ENCODE measurements at places on chromosomes 16 and 17.

DNA sequence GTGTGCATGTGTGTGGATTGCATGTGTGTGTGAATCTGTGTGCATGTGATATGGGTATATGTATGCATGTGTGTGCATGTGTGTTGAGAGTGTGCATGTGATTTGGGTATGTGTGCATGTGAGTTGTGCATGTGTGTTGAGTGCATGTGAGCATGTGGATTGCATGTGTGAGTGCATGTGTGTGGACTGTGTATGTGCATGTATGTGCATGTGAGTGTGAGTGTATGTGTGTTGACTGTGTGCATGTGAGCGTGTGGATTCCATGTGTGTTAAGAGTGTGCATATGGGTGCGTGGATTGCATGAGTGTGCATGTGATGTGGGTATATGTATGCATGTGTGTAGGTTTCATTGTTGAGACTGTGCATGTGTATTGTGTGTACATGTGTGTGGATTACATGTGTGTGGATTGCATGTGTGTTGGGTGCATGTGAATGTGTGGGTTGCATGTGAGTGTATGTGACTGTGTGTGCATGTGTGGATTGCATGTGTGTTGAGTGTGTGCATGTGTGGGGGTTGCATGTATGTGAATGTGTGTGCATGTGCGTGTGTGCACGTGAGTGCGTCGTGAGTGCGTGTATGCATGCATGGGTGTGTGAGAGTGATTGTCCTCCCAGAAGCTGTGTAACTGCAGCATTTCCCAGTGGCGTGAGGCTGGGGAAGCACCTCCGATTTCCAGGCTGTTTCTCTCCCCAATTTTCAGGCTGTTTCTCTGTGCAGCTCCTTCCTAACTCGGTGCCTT is 19.4 kb downstream of the C1QTNF1 start:
- no peak for DNase-seq

GRCh38 chr17:19470530-19471261 is 59.7 kb downstream of the RNF112 start:
- DNase-seq = no peak

DNA sequence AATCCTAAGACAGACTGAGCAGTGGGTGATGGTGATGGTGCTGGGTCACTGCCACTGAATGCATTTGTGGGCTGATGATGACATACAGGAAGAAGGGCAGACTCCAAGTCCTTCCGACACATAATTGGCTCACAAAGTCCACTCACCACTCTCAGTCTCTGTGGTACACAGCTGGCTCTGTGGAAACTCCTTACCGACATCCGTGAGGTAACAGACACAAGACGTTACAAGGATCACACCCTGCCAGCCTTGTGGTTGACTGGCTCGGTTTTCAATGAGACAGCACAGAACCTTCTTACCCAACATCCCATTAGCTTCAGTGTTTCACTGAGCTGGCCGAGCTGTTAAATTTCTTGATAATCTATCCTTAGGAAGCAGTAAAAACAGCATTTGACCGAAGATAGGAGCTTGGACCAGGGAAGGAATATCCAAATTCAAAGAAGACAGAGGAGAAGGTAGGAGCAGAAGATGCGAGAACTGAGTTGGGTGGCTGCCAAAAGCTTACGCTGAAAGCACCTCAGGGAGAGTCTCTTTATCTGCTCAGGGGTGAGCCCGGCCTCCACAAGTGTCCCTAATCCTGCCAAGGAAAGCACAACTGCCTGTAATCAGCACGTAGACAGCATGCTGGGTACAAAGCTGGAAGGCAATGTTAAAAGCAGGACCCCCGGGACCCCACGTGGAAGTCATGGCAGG is 5.5 kb upstream of the MXRA7 start:
- DNase-seq = no peak

DNA sequence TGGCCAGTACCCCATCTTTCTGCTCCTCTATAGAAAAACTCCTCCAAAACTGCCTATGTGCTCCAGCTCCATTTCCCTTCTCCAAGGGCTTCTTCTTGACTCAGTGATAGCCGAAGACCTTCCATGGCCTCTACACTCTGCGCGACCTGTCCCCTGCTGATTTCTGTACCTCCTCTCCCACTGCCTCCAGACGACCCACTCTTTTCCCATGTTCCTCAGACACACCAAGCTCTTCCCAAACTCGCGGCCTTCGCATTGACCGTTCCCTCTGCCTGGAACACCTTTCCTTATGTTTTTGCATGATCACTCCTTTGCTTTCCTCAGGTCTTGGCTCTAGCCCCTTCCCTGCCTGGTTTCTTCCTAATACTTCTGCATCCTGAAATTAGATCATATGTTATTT is 255.6 kb upstream of the SDK2 start:
- DNase-seq = no peak

GRCh38 chr16:77723108-77723514 is 797 bp downstream of the NUDT7 start:
- DNase-seq = peak; percentile 10

DNA sequence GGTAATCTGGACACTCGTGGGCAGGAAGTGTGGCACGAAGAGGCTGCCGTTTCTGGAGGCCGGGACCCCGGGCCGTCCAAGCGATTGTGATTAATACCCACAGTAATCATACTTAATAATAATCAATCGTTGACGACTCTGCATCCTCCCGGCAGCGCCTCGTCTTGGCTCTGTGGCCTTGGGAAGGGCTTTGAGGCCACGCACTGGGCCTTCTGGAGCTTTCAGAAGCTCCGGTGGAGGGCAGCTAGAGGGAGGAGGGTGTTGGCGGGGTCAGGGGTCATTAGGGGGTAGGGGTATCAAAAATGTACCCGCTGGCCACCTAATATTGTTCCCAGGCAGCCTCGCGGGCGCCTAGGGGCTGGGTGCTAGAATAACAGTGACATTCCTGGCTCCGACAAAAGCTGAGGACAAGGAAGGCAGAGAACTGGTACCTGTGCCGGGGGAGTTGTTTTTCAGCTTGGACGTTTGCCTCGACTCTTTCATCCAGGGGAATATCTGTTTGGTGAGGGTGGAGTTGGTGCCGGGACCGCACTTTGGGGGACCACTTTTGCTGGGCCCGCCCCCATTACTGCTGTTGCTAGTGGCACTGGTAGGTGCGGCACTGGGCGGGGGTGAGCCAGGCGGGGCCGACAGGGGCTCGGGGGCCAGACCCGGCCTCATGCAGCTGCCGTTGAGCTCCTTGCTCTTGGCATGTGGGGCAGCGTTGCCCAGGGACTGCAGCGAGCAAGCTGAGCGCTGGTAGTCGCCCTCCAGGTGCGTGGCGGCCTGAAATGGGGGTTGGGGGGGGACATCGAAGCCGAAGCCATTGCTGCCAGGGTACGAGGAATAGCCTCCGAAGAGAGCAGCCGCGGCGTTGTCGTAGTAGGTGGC is 6.9 kb upstream of the HOXB2 start:
- DNase-seq = no peak

DNA sequence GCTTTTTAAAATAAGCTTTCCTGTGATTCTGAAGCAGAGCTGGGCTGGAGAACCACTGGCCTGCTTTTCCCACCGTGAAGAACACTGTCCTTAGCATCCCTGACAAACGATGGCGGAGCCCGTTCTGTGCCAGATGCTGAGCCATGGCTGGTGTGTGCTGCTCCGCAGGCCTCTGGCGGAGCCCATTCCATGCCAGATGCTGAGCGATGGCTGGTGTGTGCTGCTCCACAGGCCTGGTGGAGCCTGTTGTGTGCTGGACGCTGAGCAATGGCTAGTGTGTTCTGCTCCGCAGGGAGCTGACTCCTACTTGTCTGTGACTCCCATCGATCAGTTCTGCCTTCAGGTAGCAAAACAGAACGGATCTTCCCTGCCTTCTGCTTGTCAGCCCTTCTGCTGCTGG is 4.3 kb downstream of the ENDOV start:
- peak; percentile 7 for DNase-seq

DNA sequence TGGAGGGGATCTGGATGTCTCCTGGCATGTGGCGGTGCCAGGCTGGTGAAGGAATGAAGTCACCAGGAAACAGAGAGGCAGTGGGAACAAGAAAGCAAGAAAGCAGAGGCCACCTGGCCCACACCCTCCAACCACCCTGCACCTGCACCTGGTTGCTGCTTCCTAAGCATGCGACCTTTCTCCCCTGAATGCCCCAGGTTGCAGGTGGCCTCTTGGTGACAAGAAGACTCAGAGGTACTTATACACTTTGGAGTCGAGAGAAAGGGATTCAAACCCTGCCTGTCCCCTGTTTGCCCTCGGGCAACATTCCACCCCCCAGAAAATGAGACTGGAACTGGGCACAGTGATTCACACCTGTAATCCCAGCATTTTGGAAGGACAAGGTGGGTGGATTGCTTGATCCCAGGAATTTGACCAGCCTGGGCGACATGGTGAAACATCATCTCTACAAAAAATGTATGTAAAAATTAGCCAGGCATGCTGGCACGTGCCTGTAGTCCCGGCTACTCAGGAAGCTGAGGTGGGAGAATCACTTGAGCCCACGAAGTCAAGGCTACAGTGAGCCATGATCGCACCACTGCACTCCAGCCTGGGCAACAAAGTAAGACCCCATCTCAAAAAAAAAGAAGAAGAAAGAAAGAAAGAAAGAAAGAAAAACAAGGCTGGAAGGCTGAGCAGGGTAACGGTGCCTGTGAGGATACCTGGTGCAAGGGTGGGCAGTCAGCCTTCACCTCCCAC is 34.6 kb upstream of the TNRC6C start:
- DNase-seq = no peak

DNA sequence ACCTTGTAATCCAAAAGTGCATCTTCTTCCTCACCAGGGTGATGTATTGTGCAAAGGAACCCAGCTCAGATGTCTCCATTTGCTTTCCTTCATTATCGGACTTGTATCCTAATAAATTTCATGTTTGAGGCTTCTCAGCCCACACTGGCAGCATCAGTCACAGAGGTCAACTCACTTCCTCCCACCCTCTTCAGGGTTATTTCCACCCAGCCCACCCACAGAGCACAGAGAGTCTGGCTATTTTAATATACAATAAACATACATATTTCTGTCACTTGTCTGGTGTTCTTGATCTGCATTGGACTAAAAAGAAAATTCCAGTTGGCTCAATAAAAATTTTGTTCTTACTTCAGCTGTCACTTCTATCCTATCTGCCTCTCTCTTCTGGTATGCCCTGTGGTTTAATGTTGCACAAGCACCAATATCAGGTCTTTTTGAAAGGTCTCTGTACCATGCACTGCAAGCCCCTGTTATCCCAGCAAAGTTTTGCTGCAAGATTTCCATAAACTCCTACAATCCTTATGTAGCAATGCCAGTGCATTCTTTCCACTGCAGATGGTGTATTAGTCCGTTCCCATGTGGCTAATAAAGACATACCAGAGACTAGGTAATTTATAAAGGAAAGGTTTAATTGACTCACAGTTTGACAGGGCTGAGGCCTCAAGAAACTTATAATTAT is 201.8 kb downstream of the CDH11 start:
- no peak for DNase-seq

DNA sequence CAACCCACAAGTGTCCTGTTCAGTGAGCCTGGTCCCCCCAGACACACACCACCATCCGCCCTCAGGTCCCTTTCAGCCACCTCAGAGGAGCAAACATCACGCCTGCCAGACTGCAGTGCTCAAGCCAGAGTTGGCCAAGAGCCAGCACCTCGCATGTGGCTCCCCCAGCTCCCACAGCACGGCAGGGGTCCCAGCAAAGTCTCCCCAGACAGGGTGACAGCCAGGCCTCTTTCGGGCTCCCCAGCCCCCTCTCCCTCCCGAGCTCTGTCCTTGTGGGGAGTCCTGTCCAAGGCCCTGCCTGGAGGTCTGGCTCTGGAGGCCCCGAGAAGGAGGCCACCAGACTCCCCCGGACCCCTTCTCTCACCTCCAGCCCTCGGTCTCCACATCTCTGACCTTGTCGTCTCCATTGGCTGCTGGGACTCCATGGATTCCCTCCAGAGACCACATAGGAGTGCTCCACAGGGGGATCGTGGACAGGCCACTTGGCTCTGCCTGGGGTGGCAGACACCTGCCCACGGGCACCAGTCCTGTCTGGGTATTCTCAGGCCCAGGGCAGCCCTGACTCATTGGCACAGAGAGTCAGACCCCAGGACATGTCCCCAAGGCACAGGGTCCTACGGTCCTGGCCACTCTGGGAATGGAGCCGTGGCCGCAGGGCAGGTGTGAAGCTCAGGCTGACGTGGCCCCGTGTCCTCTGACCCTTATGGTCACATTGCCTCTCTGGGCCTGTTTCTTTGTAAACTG is 1.8 kb upstream of the MYADML2 start:
- no peak for DNase-seq

DNA sequence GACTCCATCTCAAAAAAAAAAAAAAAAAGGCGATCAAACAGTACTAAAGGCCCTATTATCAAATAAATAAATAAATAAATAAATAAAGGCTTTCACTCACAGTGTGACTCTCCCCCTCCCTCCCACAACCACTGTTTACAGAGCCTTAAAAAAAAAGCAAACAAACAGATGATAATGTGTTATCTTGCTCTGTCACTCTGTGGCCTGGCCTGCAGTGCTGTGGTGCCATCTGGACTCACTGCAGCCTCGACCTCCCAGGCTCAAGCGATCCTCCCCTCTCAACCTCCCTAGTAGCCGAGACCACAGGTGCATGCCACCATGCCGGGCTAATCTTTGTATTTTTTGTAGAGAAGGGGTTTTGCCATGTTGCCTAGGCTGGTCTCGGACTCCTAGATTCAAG is 8.1 kb upstream of the NAGLU start:
- DNase-seq = no peak

GRCh38 chr16:4972938-4973587 is 14.9 kb downstream of the SEC14L5 start:
- DNase-seq = no peak

- DNase-seq = no peak
Measured at GRCh38 chr17:83175119-83175821, 95.9 kb downstream of the METRNL start.

- no peak for DNase-seq
Measured at GRCh38 chr17:77151186-77151585, 10.4 kb downstream of the SEC14L1 start.

GRCh38 chr16:27243725-27244362 is 24.7 kb downstream of the NSMCE1 start:
- DNase-seq = no peak

DNA sequence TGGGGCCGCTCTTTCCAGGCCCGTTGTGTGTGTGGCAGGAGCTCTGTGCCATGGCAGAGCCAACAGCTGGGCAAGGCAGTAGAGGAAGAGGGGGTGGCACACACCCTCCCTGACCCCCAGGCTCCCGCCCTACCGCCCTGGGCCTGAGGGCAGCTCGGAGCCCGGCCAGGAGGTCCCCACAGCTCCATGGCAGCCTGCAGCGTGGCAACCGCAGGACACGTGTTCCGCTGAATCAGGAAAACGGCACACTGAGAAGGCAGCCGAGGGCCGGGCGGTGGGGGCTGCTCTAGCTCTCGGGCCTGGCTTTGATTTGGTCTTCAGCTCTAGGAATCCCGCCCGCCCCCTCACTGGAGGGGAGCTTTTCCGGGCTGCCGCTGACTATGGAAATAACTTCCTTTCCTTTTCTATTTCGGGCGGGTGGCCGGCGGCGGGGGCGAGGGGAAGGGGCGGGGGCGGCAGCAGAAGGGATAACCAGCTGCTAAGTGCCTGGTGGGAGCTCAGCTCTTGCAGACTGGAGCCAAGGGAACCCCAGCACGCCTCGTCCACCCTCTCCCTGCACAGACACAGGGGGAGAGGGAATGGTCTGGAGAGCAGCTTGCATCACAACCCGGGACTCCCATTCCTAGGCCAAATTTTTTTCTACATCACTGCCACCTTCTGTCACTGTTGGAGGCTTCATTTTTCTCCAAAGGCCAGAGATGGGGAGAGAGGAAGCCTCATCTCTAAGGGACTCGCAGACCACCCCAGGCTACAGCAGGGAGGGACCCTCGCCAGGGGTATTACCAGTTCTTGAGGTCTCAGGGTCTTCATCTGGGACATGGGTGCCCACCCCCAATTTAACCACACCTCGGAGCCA is 24.8 kb upstream of the MRPS23 start:
- DNase-seq = no peak

Data from GM20000 (cell line).